Lower lobe of right lung (tissue), 2 donors: ENCODE measurements at places on chromosomes 11 and 22. TPM values are rescaled to one million over a fixed set of nuclear protein-coding genes. Genes with fewer than 3 reads are reported as not detected.
A peak's percentile ranks its signal among the peaks of the same experiment; 100 is the strongest.

Gene CHST1
- 4.6 TPM for total RNA-seq

DNA sequence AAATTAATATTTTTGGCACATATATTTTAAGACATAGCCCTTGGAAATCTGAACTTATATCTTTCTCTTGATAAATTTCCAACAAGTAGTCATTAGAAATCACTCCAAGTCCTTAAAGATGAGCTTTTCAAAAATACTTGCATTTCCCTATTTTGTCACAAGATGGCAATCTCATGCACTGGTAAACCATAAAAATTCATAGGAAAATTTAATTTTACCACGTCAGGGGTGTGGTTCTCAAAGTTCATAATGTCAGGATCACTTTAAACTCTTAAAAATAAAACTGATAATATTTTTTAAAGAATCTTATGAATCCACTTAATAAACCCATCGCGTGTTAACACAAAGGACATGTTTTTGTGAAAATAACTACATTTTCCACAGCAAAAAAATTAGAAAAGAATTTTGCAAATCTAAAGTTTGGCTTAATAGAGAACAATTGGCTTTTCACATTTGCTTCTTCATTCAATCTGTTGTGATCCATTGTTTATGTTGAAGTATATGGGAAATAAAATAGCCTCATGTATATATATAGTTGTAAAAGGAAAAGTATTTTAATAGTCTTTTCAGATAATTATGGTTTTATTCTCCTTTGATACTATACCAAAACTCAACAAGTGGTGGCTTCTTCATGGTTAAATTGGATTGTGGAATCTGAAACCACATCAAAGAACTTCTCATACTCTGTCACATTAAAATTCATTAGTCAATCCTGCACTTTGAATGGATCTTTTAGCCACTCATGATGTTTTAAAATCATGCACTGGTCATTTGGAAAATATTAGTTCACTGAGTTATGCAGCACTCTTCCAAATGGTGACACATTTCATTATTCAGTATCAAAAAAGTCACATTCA, 169.1 kb downstream of the CADM1 start:
- H3K27me3 ChIP-seq, result no peaks in the 10 kb centered on the region
- no peak for DNase-seq
- H3K36me3 ChIP-seq, result no peaks in the 10 kb centered on the region
- no peak overlapping the region for H3K27ac ChIP-seq
- no peaks in the 10 kb centered on the region for H3K4me1 ChIP-seq

DNA sequence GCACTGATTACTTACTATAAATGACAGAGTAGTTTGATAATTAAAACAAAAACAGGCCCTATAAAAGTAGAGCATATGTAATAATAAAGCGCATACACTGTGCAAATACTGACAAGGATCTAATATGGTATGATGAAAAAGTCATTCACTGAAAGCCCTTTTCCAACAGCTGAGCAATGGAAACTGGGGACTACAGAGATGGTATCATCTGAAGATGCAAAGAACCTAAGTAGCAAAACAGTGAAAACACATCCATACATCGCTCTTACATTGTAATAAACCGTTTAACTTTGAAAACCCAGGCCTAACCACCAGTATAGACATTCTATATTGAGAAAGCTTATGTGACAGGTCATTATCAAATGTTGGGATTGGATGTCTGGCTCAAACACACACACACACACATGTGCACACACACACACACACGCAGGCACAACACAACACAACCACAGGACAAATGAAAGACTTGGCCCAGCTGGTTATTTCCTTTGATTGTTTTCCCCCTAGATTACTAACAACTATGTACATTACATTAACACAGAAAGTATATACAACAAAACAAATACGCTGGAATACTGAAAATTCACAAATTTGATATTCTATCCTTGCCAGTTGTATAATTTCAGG, 119.5 kb downstream of the APOL5 start:
- no peaks in the 10 kb centered on the region for H3K36me3 ChIP-seq
- H3K4me1 ChIP-seq, result peaks cover 66% of the 10 kb centered on the region
- H3K27me3 ChIP-seq, result no peaks in the 10 kb centered on the region
- no peak for DNase-seq
- no peak overlapping the region for H3K27ac ChIP-seq
- no peak overlapping the region for H3K4me3 ChIP-seq

DNA sequence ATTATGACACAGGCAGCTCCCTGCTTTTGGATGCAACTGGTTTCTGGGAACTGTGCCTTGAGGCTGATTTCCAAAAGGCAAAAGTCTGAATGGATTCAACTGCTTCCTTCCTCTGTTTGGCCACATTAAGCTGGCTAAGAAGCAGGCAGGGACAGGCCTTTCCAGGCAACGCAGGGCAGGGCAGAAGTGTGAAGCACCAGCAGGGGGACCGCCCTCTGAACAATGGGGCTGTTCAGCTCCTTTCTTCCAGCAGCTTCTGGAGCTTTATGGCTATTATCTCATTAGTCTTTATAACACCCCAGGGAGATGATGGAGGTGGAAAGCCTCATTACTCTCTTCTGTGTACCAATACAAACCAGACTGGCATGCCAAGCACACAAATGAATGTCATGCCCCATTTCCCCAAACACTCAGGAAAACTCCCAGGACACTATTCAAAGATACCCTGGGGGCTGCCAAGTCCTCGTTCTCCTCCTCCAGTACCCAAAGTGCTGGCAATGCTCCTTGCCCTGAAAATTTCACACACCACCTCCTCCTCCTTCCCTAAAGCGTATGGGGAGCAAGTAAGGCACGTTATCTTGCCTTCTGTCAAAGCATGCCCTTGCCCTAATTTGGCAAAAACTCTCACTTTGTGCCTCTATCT, 21.3 kb downstream of the MORC2 start:
- H3K36me3 ChIP-seq, result peaks cover 88% of the 10 kb centered on the region
- H3K4me3 ChIP-seq, result no peak overlapping the region
- H3K4me1 ChIP-seq, result peaks cover 12% of the 10 kb centered on the region
- no peak for DNase-seq
- no peak overlapping the region for H3K27ac ChIP-seq
- no peaks in the 10 kb centered on the region for H3K27me3 ChIP-seq

- H3K4me3 ChIP-seq, result peak overlapping the region; percentile 14
- no peaks in the 10 kb centered on the region for H3K27me3 ChIP-seq
- peaks cover 97% of the 10 kb centered on the region for H3K4me1 ChIP-seq
- peak; percentile 79 for DNase-seq
- peak overlapping the region; percentile 91 for H3K27ac ChIP-seq
Observed at GRCh38 chr22:30301995-30302809, 12.9 kb upstream of the CASTOR1 start.

- DNase-seq, result no peak
- peaks cover 4% of the 10 kb centered on the region for H3K4me1 ChIP-seq
- peaks cover 26% of the 10 kb centered on the region for H3K27me3 ChIP-seq
- H3K36me3 ChIP-seq, result no peaks in the 10 kb centered on the region
Observed at GRCh38 chr11:68993546-68993945, 12.8 kb upstream of the MRGPRD start.

GRCh38 chr11:77384571-77384970, 83.1 kb upstream of the GDPD4 start:
- H3K27ac ChIP-seq, result no peak overlapping the region
- peaks cover 6% of the 10 kb centered on the region for H3K4me1 ChIP-seq
- H3K36me3 ChIP-seq, result peaks cover 5% of the 10 kb centered on the region
- no peak for DNase-seq
- no peaks in the 10 kb centered on the region for H3K27me3 ChIP-seq

- H3K4me3 ChIP-seq, result no peak overlapping the region
- no peaks in the 10 kb centered on the region for H3K36me3 ChIP-seq
- no peak overlapping the region for H3K27ac ChIP-seq
- DNase-seq, result no peak
- H3K27me3 ChIP-seq, result no peaks in the 10 kb centered on the region
- peaks cover 60% of the 10 kb centered on the region for H3K4me1 ChIP-seq
Observed at GRCh38 chr11:96237766-96238266, 105.2 kb downstream of the MAML2 start.
